ENCODE measurements at places on chromosomes 4 and X. TPM values are rescaled to one million over a fixed set of nuclear protein-coding genes. Genes with fewer than 3 reads are reported as not detected.

PCDH19 gene
- total RNA-seq, result not detected

IL3RA gene
- total RNA-seq, result 21.1 TPM

TECRL gene
- not detected for total RNA-seq

MSL3 gene
- 29.0 TPM for total RNA-seq

FGD1 gene
- 0.08 TPM for total RNA-seq

ZXDB gene
- total RNA-seq, result 4.6 TPM

CTAG1A gene
- not detected for total RNA-seq

CT45A1 gene
- not detected for total RNA-seq

FGFR3 gene
- 0.33 TPM for total RNA-seq

GRCh38 chr4:57080781-57081650 is 29.2 kb downstream of the IGFBP7 start:
- no peak for DNase-seq

DNA sequence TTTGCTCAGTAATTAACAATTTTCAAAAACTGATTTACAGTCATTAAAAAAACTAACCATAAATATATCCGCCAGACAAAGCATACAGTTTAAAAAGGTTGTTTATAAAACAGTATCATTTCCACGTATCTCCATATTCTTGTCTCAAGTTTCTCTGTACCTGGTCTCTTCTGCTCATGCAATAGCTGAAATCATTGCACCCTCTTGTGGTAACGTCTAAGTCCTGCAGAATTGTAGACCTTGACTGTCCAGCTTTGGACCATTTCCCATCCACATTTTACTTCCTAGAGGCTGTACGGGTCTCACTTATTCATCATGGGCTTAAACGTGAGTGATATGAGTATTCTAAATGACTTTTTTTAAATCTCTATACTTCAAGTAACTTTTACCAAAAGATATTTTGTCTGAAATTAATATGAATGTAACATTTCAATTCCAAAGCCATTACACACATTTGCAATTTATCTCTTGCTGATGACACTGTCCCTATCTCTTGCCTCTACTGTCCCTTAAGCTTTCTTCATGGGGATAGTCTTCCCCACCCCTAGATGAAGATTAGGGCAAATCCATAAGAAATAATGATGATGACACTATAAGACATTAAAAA is 118.5 kb downstream of the BTC start:
- no peak for DNase-seq

DNA sequence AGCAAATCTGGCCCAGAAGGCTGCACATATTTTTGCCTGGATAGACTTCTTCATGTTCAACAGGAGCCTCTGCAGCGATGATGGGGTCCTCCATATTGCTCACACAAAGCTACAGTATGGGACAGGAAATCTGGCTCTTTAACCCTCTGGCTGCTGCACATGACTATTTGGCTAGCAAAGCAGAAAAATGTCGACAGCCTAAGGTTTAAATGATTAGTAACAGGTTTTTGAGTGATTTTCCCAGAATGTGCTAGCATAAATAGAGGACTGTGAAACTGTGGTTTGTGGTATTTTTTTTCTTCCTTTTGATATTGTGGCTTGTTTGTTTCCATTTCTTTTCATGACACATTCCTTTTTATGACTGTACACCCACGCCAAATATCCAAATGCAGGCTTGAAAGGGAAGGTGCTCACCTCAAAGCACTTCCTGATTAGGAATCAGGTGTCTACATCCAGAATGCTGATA is 120.2 kb upstream of the GK2 start:
- no peak for DNase-seq

DNA sequence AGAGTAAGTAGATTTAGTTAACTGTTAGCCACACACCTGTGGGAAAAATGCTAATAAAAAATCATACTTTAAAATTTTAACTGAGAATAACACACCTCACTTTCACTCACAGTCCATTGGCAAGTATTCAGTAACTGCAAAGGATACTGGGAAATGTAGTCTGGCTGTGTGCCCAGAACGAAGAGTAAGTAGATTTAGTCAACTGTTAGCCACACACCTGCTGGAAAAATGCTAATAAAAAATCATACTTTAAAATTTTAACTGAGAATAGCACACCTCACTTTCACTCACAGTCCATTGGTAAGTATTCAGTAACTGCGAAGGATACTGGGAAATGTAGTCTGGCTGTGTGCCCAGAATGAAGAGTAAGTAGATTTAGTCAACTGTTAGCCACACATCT is 178.4 kb upstream of the NWD2 start:
- DNase-seq, result no peak

GRCh38 chr4:67106861-67107460 is 438.3 kb downstream of the CENPC start:
- DNase-seq, result no peak

- DNase-seq, result no peak
Observed at GRCh38 chr4:170818786-170819185, 729.0 kb upstream of the AADAT start.

DNA sequence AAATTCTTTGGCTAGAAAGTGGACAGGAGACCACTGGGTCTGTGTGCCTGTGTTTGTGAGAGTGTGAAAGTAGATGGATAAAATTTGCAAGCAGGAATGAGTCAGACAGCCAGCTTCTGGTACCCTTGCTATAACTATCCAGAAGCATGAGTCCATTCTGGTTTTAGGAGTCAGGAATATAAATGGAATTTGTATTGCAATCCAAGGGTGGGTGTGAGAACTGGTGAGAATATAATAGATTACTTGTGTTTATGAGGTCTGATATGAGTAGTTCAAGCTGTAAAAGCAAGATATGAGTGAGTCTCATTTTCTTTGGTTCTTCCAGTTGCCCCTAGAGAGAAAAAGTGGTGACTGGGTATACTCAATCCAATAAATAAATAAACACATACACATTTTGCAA is 212.7 kb upstream of the TAPT1 start:
- no peak for DNase-seq

Data from GM12878 (cell line).